ENCODE measurements at places on chromosomes 2 and 18.
A peak's percentile ranks its signal among the peaks of the same experiment; 100 is the strongest.

DNA sequence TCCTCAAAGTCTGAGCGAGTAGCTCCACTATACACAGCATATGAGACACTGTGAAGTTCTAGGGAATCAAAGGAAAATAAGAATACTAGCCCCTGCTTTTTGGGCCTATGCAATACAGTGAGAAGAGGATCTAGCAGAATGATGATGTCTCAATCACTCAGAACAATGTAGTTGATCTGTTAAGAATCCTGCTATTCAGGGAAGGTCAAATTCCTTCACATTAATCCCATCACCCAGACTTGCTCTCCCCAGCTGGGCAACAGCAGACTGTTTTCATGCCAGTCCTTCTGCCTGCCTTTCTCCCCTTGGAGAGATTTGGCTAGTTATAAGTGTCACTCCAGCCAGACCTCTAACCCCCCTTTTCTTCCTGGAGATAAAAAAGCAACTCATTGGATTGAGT, 230.0 kb upstream of the EPHA4 start:
- no peak for DNase-seq

DNA sequence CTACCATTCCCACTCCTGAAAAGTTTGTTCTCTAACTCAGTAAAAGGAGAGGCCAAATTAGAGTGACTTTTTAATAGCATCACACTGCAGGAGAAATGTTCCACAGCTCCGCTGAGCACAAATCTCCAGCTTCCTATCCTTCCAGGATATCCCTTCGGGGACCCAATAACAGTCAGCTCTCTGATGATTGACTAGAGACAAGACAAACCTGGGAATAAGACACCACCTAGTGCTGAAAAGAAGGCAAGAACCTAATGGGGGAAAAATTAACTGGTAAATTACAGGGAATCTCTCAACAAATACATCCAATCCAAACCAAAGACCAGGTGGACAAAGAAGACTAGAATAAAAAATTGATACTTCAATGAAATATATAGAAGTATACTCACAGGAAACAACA, 977.1 kb upstream of the SOX11 start:
- DNase-seq: peak; percentile 33

DNA sequence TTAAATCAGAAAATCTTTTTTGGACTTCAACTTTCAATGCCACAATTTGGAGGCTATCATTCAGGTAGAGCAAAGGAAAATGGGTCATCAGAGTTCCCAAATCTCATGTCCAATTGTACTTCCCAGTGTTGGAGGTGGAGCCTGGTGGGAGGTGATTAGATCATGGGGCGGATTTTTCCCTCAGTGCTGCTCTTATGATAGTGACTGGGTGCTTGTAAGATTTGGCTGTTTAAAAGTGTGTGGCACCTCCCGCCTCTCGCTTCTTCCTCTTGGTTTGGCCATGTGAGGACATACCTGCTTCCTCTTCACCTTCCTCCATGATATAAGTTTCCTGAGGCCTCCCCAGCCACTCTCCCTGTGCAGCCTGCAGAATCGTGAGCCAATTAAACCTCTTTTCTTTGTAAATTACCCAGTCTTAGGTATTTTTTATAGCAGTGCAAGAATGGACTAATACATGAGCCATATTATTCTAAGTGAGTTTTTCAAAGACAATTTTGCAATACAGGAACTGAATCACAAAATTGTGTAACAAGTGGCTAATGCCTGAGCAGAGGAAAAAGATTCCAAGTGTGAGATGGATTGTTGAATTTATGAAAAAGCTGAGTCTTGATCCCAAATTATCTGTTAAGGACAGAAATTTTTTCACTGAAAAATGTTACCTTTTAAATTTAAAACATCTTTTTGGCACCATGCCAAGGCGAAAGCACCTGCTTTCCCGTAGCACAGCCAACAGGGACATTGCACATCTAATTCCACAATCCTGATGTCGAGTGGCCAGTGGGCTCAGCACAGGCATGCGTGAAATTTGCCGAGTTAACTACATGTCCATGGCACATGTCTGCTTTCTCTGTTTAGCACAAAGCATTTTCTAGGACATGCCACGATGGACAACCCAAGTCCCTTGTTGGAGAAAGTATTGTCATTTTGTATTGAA, 150.9 kb downstream of the COL6A3 start:
- no peak for DNase-seq

DNA sequence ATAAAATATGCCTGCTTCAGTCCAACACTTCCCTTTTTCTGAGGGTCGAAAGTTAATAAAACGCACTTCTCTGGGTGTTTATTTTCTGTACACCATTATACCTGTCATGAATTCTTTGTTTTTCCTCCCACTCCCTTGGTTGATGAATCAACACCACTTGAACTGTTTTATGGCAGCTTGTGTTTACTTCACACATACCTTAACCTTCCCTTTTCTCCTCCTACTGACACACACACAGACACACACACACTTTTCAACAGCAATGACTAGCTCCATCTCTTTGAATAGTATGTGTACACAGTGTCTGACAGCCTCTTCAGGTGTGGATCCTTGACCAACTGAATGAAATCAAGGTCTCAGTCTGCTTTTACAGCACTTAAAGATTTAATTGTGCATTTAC, 91.3 kb downstream of the SATB2 start:
- DNase-seq: peak; percentile 51

DNA sequence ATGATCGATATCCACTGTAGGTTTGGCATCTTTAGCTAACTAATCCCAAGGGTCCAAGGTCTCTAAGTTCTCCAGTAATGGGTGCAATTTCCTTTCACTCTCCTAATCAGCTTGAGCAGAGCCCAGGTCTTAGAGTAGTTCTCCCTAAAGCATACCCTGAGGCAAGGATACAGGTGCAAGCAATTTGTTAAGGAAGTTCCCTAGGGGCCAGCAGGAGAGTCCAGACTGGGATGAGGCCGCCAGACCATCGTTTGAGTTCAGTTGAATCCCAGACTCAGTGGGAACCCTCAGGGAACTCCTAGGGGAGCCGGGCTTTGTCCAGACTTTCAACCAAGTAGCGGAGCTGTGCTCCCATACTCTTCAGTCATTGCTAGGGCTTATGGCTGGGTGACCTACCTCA, 835.4 kb upstream of the CDH2 start:
- no peak for DNase-seq

GRCh38 chr2:237345891-237346640, 67.9 kb downstream of the COL6A3 start:
- no peak for DNase-seq

GRCh38 chr2:176106581-176107539, at the start of gene HOXD11:
Gene HOXD11 (plus strand): TSS chr2:176107280. CDS start chr2:176107356, 76 bp downstream.
- peak; percentile 73 for DNase-seq

DNA sequence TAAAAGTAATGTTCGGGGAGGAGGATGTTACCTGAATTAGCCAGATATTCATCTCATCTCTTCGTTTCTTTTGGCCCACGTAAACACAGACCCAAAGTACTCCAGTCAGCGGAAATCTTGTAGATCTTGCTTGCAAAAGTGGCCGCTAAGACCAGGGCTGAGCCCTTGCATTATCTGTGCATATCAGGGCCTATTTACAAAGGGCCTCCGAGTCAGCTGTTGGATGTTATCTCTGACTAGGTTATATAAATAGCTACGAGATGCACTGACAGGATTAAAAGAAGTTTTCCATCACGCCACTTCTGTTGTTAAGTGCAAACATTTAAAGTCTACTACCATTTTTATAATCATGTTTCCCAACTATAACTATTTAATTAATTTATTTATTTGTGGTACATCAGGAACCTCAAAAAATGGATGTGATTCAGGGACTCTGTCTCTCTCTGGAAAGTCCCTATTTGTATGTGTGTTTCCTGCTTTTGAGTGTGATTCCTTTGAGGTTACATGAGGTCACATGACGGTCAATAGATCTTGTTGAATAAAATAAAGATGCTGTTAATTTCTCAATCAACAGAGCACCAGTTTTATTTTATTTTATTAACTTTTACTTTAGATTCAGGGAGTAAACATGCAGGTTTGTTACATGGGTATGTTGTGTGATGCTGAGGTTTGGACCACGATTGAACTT, 46.8 kb upstream of the MBOAT2 start:
- no peak for DNase-seq

GRCh38 chr2:109423556-109424359, 190.0 kb downstream of the SEPTIN10 start:
- DNase-seq: no peak

GRCh38 chr2:46977899-46978298, 62.3 kb upstream of the MCFD2 start:
- no peak for DNase-seq

- no peak for DNase-seq
Observed at GRCh38 chr2:168830958-168831357, 28.5 kb downstream of the NOSTRIN start.

GRCh38 chr18:22436136-22436535, 18.4 kb upstream of the CTAGE1 start:
- DNase-seq: no peak

- no peak for DNase-seq
Observed at GRCh38 chr18:24462838-24463775, 2.7 kb downstream of the HRH4 start.

DNA sequence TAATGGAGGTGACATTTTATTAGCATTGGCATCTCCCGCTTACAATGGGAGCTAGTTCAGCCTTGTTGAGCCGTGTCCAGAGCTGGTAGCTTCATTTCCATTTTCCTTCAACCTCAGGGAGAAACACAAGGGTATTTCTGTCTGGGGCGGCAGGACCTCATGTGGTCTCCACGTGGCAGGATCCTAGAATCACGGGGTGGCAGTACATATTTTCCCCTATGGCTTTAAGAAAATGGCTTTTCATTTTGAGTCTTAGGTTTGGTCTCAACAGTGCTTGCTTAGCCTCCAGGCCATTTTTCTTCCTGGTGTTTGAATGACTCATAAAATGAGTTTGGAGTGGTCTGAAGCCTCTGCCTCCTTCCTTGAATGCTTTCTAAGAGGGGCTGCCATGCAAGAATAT, 20.3 kb downstream of the CABLES1 start:
- no peak for DNase-seq

DNA sequence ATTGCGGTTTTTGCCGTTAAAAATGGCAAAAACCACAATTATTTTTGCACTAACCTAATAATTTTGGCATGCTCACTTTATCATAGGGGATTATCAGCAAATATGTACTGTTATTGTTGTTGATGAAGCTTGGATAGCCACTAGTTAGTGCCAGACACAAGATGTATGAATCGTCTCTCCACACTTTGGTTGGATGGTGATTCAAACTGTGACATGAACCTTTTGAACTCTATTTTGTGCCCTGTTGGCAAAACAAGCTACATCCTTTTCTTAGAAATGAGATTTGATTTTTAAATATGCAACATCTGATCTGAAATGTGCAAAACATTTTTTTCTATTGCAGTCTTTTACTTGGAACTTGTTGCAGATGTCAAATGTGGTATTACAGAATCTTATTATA, 48.8 kb upstream of the DTNB start:
- DNase-seq: no peak

DNA sequence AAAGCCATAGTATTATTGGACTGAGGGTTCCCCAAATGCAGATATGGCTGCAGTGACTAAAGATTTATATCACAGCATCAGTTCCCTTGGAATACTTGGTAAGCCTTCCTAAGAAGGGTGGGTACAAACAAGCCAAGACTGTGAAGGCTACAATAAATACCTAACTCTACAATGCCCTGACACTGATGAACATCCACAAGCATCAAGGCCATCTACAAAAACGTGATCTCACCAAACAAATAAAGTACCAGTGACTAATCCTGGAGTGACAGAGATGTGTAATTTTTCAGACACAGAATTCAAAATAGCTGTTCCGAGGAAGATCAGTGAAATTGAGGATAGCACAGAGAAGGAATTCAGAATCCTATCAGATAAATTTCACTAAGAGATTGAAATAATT, 254.5 kb downstream of the PARD3B start:
- no peak for DNase-seq

DNA sequence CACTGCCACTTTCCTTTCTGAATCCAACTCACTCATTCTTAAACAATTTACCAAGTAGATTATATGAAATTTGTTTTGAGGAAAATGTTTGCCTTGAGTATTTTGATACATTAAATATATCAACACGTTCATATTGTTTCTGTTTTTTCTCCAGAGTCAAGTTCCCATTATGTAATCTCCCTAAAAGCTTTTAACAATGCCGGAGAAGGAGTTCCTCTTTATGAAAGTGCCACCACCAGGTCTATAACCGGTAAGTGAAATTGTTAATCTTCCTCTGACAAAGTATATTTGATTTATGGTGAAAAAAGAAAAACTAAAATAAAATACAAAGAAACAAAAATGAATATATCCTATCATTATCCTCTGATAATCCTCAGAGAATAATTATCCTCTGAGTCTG, 838.6 kb downstream of the MBD2 start:
- no peak for DNase-seq

DNA sequence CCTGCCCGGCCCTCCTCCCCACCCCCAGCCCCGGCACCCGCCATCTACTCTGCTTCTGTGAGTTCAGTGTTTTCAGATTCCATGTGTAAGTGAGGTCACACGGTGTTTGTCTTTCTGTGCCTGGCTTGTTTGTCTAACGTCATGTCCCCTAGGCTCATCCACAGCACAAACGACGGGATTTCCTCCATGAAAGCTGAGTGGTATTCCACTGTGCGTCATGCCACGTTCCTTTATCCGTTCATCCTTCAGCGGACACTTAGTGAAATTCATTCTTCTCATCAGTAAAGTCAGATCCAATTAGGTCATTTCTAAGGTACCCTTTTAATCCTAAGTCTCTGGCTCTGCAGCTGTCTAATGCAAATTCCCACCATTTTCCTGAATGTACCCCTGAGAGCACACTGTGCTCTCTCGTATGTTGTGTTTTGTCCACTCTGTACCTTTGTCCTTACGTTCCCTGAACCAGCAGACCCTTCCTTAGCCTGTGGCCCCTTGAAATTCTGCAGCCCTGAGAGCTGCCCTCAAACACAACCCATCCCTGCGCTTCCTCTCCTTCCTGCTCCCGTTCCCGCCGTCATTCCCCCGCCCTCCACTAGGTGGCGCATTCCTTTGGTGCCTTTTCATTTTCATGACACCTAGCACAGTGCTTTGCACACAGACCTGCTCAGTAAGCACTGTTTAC, 44.1 kb downstream of the TRAPPC12 start:
- DNase-seq: peak; percentile 91

DNA sequence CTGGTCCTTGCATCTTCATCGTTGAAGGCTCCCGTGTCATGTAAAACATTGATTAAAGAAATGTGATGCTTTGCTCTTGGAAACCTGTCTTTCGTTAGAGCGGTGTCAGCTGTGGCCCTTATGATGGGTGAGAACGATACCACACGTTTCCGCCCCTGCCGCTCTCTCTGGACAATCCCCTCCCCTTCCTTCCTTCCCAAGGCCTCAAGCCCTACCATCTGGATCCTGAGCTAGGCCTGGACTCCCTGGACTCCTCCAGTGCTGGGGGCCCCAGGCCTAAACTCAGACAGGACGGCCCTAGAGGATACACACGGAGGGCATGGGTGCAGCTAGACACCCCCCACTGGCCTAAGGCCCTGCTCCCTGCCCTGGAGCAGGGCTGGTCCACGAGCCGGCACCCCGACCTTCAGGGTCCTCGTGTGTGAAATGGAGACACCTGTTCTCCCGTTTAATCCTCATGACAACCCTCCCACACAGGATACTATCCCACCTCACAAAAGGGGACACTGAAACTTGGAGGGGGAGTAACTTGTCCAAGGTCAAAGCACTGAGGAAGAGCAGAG, 13.2 kb downstream of the BIN1 start:
- no peak for DNase-seq
